ENCODE measurements at places on chromosomes 2 and 18.

GRCh38 chr2:16183345-16183744 is 243.0 kb downstream of the MYCN start:
- H3K27me3 ChIP-seq = no peaks in the 10 kb centered on the region
- no peak for DNase-seq
- no peak overlapping the region for H3K27ac ChIP-seq
- no peaks in the 10 kb centered on the region for H3K4me1 ChIP-seq
- no peak overlapping the region for H3K4me3 ChIP-seq

GRCh38 chr2:136375017-136375901 is 257.3 kb upstream of the CXCR4 start:
- H3K27me3 ChIP-seq = no peaks in the 10 kb centered on the region
- DNase-seq = no peak
- H3K36me3 ChIP-seq = no peaks in the 10 kb centered on the region
- H3K4me1 ChIP-seq = peaks cover under 1% of the 10 kb centered on the region
- no peak overlapping the region for H3K27ac ChIP-seq
- H3K4me3 ChIP-seq = no peak overlapping the region

DNA sequence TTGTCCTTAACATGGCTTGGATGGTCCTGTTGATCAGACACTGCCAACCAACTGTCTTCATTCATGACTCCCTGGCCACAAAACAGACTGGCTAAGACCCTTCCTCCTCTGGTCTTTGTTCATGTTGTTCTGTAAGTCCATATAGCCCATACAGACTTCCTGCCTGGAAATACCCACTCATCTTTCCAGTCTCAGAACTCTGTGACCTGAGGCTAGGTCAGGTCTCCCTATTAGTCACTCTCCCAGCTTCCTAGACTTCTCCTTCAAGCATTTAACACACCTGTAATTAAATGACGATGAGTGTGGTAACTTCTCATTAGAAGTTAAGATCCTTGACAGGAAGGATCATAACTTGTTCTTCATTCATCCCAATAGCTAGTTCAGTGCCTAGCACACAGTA is 56.3 kb downstream of the CCDC93 start:
- H3K27me3 ChIP-seq = no peaks in the 10 kb centered on the region
- H3K27ac ChIP-seq = no peak overlapping the region
- peaks cover 42% of the 10 kb centered on the region for H3K36me3 ChIP-seq
- H3K4me1 ChIP-seq = no peaks in the 10 kb centered on the region

DNA sequence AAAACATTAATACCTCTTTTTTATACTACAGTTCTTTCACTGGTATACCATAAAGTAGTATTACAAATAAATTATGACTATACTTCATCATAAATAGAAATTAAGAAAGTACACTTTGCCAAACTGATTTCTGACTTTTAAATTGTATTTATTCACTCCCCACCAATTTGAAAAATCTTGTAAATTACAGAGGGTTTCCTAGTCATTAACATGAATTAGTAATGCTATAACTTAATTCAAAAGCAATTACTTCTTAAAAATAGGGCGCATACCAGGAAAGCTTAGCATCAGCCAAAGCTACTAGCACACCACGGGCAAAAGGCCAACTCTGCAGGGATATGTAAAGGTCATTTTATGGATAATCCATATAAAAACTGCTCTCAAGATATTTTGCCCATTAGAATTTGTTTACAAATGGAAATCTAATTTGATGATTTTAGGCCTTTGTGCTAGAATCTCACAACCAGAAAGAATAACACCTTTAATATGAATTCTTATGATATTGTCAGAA is 142.3 kb downstream of the PIGN start:
- no peak overlapping the region for H3K4me3 ChIP-seq
- H3K36me3 ChIP-seq = no peaks in the 10 kb centered on the region
- DNase-seq = no peak

DNA sequence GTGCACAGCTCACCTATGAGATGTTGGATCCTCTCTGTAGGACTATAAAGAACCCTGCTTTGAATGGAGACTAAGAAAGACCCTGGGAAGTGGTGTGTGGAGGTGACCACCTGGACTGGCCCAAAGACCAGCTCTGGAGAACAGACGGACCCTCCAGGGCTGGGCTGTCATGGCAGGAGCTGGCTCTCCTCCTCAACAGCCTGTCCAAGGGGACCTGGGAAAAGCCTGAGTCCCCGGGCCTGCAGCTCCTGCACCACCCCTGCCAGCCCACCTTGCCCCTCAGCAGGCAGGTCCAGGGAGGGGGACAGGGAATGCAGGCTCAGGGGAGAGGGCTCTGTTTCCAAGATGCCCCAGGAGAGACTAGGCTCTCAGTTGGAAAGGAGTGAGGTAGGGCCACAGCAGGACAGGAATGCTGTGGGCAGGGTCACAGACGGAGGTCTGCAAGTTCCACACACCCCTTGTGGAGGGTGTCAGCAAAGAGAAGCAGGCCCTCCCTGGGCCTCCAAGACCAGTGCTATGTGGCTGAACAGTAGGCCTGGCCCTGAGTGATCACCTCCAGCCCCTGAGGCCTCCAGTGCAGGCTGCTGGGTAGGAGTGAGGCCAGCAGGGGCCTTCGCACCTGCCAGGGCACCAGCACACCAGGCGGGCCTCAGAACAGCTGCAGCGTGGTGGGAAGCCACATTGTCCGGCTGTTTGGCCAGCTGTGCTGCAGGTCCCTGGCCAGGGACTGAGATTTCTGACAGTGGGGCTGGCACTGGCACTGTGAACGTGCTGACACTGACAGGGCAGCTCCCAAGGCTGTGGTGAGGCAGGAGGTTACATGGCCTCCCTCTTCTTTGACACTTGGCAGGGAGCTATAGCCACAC is 86.4 kb upstream of the OTOS start:
- no peak overlapping the region for H3K4me3 ChIP-seq
- no peak for DNase-seq
- H3K27ac ChIP-seq = no peak overlapping the region
- H3K4me1 ChIP-seq = no peaks in the 10 kb centered on the region
- no peaks in the 10 kb centered on the region for H3K27me3 ChIP-seq

- H3K36me3 ChIP-seq = no peaks in the 10 kb centered on the region
- H3K27ac ChIP-seq = no peak overlapping the region
- no peak for DNase-seq
- no peaks in the 10 kb centered on the region for H3K27me3 ChIP-seq
- H3K4me3 ChIP-seq = no peak overlapping the region
Observed at GRCh38 chr2:226446406-226447001, 353.1 kb downstream of the IRS1 start.

DNA sequence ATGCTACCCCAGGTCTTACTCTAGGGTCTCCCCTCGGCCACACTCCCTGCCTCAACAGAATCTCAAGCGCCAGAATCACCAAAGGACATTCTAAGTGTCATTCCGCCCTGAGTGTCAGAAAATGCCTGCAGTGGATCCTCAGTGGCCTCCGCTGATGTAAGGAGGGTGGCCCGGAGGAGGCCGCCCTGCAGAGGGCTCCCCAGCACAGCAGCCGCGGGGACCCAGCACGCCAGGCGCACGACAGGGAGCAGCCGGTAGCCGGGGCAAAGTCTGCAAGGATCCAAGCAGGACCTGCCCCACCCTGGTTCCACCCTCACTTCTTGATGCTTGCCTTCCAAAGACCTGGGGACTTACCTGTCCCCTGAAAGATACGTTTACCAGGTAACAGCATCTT is 54.2 kb upstream of the ID2 start:
- H3K36me3 ChIP-seq = no peaks in the 10 kb centered on the region
- DNase-seq = no peak
- no peak overlapping the region for H3K27ac ChIP-seq
- H3K4me1 ChIP-seq = peaks cover 18% of the 10 kb centered on the region

DNA sequence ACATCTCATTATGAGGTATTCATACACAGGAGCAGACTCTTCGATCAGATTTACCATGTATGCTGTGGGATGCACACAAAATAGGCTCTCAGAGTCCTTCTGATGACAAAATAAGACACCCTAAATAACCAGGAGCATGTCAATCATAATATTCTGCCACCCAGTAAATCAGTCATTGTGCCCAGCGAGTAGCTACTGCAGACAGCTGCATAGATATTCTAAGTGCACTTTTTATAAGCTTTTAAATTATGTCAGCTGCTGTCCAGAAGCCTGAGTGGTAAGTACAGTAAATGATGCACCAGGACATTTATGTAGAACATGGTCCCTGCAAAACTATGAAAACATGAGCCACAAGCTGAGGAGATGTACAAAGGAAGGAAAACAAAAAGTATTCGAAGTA is 102.9 kb downstream of the CCDC141 start:
- H3K4me3 ChIP-seq = no peak overlapping the region
- no peaks in the 10 kb centered on the region for H3K4me1 ChIP-seq
- H3K36me3 ChIP-seq = no peaks in the 10 kb centered on the region
- no peak for DNase-seq
